ENCODE measurements at places on chromosomes 7 and 10.

DNA sequence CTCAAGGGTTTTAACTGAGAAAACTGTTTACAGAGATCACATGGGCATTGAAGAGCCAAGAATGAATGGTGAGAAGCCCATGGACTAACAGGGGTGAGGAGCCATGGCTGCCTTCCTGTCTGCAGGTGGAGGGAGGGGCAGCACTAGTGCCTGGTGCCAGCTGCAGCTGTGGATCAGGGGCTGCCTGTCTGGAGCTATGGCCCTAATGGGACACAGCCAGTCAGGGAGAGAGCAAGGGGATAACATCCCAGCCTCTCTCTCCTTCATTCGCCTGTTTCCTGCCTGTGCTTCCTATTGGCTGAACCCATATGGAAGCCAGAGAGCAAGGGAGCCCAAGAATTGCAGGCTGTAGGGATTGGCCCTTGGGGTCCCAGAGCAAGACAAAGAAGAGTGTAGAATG is 125.8 kb upstream of the GAD2 start:
- no peak for DNase-seq

DNA sequence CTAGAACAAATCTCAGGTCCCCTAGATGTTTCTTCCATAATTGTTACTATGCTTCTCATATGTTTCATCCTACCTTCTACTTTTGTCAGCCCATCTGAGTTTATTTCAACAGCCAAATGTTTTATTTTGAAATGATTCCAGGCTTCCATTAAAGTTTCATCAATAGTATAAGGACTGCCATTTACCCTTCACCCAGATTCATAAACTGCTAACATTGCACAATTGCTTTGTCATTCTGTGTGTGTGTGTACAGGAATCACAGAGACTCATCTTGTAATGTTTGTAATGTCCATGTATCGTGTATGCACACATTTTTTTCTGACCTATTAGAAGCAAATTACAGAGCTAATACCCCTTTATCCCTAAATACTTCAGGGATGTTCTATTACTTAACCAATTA is 25.5 kb downstream of the MMRN2 start:
- DNase-seq: no peak

DNA sequence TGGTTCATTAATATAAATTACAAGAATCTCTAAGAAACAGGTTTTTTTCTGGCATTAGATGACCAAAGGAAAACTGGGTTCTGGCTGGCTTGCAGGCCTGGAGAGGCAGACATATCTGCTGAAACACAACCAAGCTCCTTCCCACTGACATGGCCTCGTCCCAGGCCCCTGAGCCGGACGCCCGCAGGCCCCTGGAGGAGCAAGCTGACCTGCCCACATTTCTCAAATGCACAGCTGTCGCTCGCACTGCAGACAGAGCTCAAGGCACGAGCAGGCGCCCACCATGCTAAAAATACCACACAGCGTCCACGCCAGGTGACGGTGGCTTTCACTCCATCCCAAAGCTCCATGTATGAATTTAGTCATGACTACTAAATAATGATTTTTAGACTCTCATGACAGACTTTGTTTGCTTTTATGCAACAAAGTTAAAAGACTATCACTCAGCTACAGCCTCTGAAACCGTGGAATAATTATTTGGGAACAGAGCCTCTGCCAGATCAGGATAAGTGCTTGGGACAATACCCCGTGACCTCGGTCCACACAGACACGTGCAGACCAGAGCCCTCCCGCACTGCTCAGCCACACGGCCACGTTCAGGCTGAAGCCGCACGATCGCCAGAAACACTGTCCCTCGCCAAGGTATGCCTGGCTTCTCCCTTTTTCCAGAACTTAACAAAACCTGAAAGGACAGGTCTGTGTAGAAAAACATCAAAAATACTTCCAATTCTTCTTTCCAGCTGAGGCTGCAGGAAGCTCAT is 71.1 kb downstream of the DIP2C start:
- DNase-seq: no peak

GRCh38 chr10:125107965-125108580 is 52.3 kb downstream of the CTBP2 start:
- DNase-seq: no peak

GRCh38 chr10:103633846-103634245 is 140.3 kb downstream of the NEURL1 start:
- no peak for DNase-seq

DNA sequence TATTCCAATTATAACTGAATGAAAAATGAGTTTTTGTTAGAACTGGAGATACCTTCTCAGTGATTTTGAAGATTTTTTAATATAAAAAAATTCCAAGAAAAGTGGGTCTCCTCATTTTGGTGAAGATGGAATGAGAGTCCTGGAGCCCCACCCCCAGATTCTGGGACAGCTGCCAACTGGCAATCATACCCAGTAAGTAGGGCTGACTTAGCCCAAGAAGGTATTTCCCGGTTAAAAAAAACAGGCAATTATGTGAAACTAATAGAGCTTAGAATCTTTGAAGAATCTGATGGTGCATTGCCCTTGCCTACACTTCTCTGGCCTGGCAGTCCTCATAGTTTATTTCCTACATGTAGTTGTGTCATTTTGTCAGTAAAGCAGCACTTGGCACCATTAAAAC is 52.8 kb upstream of the VWDE start:
- DNase-seq: peak; percentile 22

DNA sequence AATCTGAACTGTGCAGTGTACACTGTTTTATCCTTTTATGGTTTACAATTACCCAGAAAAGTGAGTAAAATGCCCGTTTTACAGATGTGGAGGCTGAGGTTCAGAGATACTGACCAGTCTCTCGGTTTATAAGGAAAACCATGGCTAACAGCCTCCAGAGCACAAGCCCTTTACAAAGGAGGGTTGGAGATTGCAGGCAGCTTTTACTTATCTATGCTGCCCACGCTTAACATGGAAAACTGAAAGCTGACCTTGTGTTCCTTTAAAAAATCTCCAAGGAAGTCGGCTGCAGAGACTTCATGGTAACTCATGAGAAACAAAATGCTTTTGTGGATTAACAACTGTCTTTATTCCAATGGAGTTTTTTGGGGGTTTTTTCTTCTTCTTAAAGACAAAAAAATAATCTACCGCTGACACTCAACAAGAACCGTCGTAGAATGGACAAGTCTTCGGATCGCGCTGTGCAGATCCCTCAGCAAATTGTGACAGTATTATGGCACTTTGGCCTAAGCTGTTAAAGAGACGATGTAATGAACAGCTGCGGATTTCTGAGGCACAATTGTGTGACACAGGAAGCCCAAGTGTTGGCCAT is 654 bp upstream of the SLF2 start:
- no peak for DNase-seq
